KBM-7 (cell line): ENCODE measurements at places on chromosomes 12 and 14.

DNA sequence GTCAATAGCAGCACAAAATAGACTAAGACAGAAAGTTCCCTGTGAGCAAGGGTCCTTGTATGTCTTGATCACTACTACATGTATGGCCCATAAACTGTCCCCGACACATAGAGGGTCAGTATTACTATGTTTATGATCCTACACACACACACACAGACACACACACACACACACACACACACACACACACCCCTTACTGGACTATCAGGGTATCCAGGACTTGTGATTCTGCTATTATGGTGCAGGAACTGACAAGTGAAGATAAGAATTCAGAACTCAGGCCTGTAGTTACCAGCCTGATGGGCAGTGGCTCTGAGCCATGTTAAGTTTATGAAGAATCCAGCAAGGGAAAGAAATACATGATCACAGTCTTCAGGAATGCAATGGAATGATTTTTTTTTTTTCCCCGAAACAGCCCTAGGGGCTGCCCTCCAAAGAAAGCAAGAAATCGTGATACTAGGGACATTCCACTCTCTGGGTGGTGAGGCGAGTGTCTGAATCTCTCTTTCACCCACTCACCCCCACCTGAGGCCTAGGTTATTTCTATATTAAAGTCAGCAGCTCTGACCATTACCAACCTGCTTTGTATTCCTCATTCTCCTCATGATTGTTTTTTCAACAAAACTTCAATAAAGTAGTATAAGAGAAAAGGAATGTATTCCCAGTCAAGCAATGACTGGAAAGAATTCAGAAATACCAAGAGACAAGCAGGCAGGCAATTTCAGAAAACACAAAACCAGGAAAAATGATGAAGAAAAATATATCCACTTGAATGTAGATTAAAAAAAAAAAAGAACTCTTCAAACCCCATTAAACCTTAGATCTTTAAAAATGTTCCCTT, 105.8 kb downstream of the AVPR1A start:
- no peak for DNase-seq

DNA sequence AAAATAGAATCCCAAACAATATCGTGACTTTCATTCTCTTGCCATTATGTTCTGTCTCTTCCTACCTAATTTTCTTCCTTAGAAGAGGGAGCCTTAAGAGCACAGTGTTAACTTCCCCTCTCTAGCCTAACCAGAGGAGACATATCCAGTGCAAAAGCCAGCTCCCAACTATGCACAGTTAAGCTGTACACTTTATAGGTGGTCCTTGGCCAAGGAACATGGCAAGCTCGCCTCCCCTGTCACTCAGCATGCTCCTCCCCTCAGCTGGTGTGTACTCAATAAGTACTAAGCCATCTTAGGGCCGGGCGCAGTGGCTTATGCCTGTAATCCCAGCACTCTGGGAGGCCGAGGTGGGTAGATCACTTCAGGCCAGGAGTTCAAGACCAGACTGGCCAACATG, 255.1 kb upstream of the TMPO start:
- DNase-seq = no peak

DNA sequence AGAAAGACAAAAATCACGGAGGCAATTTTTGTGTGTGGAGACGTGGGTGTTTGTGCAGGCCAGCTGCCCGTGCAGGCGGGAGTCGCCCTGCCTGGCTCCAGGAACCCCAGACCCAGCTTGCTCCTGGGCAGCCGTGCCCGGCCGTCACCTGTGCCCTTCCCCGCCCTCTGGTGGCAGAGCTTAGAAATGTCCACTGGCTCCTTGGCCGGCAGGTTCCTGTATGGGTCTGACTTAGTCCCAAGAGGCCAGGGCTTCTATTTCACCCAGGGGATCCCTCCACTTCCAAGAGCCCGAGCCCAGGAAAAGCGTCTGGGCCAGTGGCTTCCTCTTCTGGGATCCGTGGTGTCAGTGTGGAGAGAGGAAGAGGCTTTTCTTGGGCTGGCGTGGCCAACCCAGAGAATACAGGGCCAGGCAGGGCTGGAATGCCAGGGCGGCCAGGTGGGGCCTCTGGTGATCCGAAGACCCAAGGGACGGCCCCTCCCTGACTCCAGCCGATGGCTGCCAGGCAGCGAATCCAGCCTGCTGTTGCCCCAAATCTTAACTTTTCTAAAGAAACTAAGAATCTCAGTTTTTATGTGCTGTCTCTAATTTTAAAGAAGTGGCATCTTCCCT, 120.9 kb downstream of the TMEM132C start:
- peak; percentile 25 for DNase-seq

DNA sequence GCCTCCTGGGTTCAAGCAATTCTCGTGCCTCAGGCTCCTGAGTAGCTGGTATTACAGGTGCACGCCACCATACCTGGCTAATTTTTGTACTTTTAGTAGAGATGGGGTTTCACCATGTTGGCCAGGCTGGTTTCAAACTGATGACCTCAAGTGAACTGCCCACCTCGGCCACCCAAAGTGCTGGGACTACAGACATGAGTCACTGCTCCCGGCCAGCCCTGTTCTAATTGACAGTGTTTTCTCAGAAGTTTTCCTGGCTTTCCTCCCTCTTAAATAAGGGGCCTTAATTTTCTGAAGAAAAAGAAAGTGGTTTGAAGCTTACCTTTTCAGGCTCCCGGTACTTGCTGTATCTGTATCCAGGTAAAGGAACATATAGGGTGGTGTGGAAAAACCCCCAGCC, 1.7 kb downstream of the HAL start:
- DNase-seq = no peak

GRCh38 chr14:61631045-61631687, 64.1 kb upstream of the HIF1A start:
- DNase-seq = no peak

- DNase-seq = peak; percentile 16
These were observed 213.0 kb upstream of the PDE3A start for GRCh38 chr12:20155374-20155773.

DNA sequence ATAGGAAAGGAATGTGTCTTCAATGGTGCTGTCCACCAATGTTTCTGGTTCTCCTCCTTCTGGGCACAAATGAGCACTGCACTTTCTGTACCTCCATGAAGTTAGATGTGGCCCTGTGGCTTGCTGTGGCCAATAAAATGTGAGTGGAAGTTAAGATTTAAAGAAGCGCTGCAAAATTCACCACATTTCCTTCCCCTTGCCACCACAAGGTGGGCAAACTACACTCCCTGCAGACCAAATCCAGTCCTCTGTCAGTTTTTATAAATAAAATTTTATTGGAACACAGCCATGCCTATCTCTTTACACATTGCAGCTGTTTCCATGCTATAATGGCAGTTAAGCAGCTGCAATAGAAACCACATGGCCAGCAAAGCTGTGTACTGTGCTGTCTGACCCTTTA, 141.4 kb upstream of the TMPO start:
- DNase-seq = peak; percentile 75

- DNase-seq = no peak
These were observed 91.4 kb upstream of the ALX1 start for GRCh38 chr12:85188619-85189018.

GRCh38 chr12:56411781-56412639, 37.2 kb downstream of the TIMELESS start:
- no peak for DNase-seq

DNA sequence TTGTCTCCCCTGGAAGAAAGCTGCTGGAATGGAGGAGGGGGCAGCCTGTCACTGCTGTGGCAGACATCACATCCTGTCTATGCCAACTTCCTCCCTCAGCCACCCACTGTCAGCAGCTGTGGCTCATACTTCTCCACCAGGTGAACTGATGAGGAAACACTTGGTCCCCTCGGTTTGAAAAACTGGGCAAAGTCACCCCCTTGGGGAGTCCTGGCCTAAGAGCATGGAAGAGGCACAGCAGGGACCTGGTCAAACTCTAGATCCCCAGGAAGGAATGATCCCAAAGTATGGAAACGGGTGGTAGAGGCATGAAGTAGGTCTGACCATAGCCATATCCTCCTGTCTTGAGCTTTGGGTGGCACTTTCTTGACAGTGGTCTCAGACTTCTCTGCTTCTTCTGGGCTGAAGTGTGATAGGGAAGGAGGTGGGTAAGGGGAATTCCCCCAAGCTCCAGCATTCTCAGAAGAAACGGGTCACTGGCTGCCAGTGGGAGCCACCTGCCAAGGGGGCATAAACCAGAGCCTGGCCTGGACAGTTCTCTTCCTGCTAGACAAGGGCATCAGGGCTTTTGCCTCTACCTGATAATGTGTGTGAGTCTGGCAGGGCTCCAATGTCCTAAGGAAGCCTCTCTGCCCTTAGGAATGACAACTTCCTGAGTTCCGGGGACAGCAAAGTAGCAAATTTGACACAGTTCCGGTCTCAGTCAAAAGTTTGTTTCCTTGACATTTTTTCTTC, 36.0 kb downstream of the FMNL3 start:
- peak; percentile 30 for DNase-seq

GRCh38 chr12:76920172-76921099, 41.6 kb upstream of the CSRP2 start:
- DNase-seq = peak; percentile 38

GRCh38 chr14:55123101-55123500, 6.0 kb upstream of the LGALS3 start:
- DNase-seq = no peak

GRCh38 chr14:52000019-52000582, 10.8 kb downstream of the RTRAF start:
- DNase-seq = no peak

- DNase-seq = no peak
These were observed 47.9 kb downstream of the BBS10 start for GRCh38 chr12:76300297-76300665.

GRCh38 chr12:4160314-4161040, 113.1 kb upstream of the CCND2 start:
- DNase-seq = no peak

- DNase-seq = no peak
These were observed 37.7 kb downstream of the TAOK3 start for GRCh38 chr12:118334939-118335567.

DNA sequence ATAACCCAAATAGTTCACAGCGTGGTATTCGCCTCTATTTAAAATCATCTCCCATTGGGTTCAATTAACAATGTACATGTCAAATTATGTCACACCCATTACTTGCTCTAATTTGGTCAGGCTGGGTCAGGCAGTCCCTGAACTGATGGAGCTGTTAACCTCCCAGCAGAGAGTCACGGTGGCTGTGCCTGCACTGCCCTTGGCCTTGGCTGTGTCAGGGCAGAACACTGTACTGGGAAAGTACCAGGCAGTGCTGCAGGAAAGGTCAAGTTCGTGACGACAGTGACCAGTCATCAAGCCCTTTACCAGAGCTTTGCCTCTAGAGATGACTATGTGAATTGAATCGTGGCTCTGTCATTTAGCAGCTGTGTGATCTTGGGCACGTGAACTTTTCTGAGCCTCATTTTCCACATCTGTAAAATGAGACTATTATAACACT, 100.0 kb downstream of the ARF6 start:
- DNase-seq = no peak

DNA sequence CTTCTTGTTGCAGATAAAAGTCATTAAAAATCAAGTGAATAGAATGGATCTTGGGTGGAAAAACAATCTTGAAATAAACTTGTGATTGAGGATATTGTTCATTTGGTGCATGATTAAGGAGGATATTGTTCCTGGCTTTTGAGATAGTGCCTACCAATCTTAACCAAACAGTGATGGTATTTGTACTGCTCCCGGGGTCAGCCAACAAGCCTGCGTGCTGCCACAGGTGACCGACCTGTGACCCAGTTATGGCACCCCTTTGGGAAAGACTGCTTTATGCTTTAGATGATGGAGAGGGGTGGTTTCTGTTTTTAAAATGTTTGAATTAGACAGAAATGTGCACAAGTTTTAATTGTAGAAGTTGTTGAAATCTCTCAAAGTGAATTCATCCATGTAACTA, 41.6 kb downstream of the SUDS3 start:
- DNase-seq = no peak

DNA sequence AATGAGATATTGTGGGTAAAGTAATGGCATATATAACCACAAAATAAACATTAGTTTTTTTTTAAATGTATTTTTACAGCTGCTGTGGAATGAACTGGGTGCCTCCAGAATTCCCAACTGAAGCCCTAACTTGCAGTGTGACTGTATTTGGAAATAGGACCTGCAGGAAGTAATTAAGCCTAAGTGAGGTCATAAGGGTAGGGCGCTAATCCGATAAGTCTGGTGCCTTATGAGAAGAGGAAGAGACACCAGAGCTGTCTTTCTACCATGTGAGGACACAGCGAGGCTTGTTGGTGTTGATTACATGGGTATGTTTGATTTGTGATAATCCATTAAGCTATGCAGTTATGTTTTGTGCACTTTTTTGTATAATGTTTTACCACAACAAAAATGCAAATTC, 136.8 kb downstream of the TPH2 start:
- peak; percentile 4 for DNase-seq
